ENCODE measurements at places on chromosomes 1 and 21.

- DNase-seq: no peak
These were observed 24.2 kb upstream of the SLFNL1 start for GRCh38 chr1:41045740-41046139.

DNA sequence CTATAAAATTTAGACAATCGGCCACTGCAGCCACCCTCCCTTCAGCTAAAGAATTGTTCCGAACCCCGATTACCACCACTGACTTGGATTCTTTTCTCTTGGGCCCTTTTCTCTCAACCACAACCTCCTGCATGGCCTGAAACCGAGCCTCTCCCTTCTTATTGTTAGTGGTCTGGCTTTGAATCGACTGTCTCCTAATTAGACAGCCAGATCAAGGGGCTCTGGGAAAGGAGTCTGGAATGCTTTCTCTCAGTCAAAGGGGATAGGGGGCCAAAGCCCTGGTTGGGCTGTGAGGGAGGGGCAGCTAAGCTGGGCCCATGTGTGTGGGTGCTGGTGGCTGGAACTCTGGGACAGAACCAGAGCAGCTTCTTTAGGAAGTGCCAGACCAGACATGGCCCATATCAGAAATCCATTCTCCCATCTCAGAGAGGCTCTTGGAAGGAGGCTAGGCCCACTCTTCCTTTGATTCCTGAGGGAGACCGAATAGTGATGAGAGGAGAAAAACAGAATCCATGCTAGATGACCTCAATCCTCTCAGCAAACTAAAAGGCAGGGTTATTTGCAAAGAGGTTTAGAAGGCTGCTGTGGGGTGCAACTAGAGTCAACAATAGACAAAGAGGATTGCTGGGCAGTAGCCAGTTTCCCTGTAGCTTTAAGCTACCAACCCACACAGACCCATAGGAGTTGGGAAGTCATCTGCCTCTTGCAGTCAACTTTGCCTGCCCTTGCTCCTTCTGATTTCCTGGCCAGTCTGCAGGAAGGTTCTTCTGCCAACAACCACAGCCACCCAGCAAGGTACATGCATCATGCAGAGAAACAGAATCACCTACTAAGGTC, 117.6 kb downstream of the AK5 start:
- DNase-seq: no peak

GRCh38 chr1:51863384-51863783, 15.1 kb downstream of the NRDC start:
- no peak for DNase-seq

GRCh38 chr21:33455686-33456446, 23.9 kb downstream of the TMEM50B start:
- DNase-seq: no peak

- no peak for DNase-seq
These were observed 63.9 kb downstream of the CSMD2 start for GRCh38 chr1:34101151-34101550.

DNA sequence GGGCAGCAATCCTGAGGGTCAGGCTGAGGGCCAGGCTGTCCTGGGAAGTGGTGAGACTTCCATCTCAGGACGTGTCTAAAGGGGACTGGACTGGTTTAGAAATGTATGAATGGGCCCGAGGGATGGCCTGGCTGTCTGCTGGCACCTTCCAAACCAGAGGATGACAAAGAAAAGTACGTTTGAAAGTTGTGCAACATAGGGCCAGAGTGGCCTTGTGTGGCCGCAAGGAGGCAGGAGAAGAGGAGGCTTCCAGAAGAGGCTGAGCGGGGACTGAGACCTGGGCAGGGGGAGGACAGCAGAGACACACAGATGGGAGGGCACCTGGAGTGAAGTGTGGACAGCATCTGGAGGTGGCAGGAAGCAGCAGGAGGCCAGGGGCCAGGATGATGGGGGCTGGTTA, 2.6 kb upstream of the SYTL1 start:
- no peak for DNase-seq

- no peak for DNase-seq
These were observed 5.4 kb downstream of the TRIM62 start for GRCh38 chr1:33176362-33176850.

- DNase-seq: no peak
These were observed 15.9 kb upstream of the ADAMTS5 start for GRCh38 chr21:26982767-26983166.

- no peak for DNase-seq
These were observed 4.9 kb downstream of the RGS1 start for GRCh38 chr1:192580351-192580962.

- DNase-seq: no peak
These were observed 99.2 kb downstream of the CTH start for GRCh38 chr1:70509996-70510876.

GRCh38 chr1:54364995-54365394, 41.2 kb downstream of the SSBP3 start:
- DNase-seq: no peak

GRCh38 chr1:11831945-11832725, 15.4 kb downstream of the NPPA start:
- DNase-seq: no peak

GRCh38 chr1:202058001-202058908, 47.9 kb downstream of the ELF3 start:
- no peak for DNase-seq

DNA sequence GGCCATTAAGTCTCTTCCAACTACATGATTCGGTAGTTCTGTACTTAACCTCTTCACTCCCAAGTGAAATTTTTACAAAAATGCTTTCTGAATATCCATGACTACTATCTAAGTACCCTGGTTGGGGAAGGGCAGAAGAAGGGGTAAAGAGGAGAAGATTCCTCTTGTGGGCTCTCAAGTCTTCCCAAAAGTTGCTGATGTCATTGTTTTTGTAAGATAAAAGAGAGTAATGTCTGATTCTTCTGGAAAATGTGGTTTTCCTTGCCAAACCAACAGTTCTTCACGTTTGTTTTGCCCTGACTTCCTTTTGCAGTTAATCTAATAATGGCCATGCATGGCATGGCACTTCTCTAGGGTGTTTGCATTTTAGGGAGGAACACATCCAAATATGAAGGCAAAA, 34.7 kb upstream of the AK4 start:
- DNase-seq: no peak

GRCh38 chr1:29669912-29670311, 433.6 kb downstream of the PTPRU start:
- no peak for DNase-seq

DNA sequence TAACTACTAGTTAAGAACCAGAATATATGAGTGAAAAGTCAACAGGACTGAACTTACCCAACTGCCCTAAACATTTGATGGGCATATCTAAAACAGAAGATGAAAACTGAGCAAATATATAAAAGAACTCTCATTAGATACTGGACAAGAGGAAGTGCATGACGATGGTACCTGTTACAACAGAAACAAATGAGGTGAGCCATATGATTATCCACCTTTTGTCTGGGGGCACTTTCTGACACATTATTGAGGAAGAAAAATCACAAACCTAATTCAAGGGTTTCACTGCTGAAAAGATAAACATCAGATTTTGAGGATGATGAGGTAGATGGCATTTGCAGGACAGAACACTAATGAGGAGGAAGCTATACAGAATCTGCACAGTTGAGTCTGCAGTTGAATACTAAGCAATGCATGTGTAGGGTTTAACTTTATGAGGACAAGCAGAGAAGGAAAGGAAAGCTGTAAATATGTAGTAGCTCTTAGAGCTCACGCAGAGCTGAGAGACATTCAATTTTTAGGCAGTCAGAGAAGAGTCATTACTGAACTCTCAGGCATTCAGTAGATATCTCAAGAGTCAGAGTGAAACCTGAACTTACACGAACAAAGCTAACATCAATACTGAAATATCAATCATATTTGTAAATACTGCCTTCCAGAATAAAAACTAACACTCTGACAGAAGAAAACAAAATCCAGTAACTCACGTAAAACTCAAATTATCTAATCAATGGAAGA, 262.1 kb downstream of the AKT3 start:
- DNase-seq: no peak

GRCh38 chr1:230379928-230380327, 46.2 kb downstream of the PGBD5 start:
- DNase-seq: no peak

DNA sequence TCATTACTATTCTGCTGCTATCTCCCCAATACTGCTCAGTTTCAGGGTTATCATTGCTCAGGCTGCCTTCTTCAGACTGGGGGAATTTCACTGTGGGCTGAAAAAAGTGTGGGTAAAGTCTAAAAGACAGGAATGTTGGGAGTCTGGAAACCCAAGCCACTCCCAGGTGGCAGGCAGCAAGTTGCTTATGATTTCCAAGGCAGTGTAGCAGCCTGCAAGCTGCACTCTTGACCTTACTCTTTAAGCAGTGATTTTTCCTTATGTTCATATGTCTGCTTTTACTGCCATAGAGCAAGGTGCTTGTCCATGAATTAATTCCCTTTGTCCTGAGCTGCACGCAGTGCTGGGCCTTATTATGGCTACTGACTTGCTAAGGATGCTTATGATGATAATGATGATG, 53.1 kb downstream of the PHC2 start:
- DNase-seq: no peak

DNA sequence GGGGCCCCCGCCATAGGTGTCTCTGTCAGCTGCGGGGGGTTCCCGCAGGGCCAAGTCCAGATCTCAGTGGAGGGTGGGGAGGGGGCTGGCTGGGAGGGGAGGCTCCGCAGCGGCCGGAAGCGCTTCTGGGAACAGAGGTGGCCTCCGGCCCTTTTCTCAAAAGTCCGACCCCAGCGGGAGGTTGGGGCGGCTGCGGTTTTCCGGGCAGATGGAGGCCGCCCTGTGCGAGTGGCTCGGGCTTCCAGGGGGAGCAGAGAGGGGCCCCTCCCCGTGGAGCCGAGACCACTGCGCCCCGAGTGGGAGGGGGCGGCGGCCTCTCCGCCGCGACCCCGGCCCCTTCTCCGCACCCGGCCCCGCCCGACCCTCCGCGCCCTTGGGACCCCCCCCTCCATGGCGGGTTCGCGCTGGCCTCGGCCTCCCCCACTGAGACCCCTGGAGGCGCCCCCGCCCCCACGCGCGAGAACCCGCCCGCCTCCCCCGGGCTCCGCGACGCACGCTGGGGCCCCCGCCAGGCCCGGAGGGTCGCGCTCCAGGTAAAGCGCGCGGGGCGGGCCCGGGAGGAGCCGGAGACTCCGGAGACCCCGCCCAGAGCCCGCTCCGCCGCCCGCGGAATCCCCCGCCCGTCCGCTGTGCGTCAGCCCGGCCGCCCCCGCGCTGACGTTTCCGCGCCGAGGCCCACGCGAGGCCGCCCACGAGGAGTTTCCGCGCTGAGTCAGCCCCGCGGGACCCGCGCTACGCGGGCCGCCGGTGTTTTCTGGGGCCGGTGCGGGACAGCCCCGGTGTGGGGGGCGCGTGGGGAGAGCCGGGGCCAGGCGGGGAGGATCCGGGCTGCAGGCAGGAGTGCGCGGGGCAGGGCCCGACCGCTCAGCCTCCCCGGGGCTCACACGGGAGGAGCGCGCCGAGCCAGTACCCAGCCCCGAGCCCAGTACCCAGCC, 5.2 kb downstream of the TNFRSF18 start:
- DNase-seq: peak; percentile 94

- no peak for DNase-seq
These were observed 77.1 kb downstream of the PBX1 start for GRCh38 chr1:164635803-164636731.

GRCh38 chr1:52552236-52552504, 722 bp downstream of the TUT4 start:
- peak; percentile 41 for DNase-seq

- no peak for DNase-seq
These were observed 14.0 kb upstream of the PAQR7 start for GRCh38 chr1:25889470-25889869.

GRCh38 chr1:41500378-41500777, 15.9 kb upstream of the EDN2 start:
- DNase-seq: no peak

DNA sequence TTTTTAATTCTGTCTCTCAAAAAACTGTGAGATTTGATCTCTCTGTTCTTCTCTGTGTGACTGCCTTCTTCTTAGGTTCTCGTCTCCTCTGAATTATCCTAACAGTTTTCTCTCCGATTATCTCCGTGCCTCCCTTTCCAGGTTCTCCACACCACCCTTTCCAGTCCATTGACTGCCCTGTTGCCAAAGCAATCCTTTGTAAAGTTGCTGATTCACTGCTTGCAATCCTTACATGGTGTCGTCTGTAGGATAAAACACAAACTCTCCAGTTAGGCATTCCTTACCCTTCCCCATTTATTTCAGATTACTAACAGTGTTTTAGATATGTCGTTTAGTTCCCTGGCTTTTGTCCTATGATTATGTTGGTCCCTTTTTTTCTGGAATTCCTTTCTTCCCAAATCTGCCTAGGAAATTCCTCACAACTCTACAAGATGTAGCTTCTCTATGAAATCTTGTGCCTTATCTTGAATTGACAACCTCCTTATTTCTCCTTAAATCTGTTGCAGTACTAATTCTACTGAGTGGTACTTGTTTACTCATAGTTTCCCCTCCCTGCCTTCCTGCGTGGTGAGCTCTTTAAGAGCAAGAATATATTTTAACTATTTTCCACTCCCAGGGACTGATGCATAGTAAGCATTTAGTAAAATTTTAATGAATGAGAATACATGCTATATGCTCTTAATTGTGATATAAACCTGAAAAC, 22.3 kb downstream of the RCOR3 start:
- DNase-seq: no peak

DNA sequence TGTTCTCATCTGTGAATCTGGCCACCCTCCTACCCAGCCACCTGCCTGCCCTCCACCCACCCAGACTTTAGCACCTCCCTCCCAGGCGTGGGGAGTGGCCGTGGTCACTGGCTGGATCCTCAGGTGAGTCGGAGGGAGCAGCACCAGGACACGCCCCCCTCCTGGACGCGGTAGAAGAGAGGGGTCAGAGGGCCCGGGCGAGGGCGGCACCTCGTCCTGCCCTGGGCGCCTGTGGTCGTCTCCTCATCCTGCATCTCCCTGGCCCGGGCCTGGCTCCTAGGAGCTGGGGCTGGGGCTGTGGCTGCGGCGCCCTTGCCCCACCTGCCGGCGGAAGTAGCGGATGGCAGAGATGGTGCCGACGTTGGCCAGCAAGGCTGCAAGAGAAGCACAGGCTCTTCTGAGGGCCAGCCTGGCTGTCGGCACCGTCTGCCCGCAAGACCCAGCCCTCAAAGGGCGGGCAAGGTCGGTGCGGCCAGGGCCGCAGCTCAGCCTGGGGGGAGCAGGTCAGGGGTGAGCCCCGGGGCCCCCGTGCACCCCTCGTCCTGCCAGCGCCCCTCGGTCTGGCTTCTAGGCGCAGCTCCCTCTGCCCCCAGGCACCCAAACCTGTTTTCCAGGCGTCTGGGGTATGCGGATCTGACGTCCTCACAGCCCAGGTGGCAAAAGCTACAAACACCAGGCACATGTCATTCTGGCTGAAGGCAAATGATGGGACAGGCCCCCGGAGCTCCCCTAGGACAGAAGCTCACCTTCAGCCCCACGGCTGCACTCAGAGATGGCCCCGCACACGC, 5.8 kb downstream of the PERM1 start:
- DNase-seq: peak; percentile 59

Data from stimulated activated CD4-positive, alpha-beta T cell treated with anti-CD3 and anti-CD28 coated beads, Interleukin-1b, Interleukin-23, amount 100 ng/mL, for 4 hours (primary cell).